ENCODE measurements at places on chromosomes 12 and 14. TPM values are rescaled to one million over a fixed set of nuclear protein-coding genes. Genes with fewer than 3 reads are reported as not detected.

- DNase-seq, result no peak
These were observed 453.0 kb downstream of the ADAMTS20 start for GRCh38 chr12:43098766-43099550.

GRCh38 chr12:62841846-62842245, 93.1 kb downstream of the PPM1H start:
- DNase-seq, result no peak

The IFI27L1 gene
- 16.6 TPM for polyA plus RNA-seq

The PIWIL1 gene
- not detected for polyA plus RNA-seq

All from BJ (cell line).